ENCODE measurements at places on chromosomes 6 and 20.

- H3K4me3 ChIP-seq = no peak overlapping the region
- no peak for DNase-seq
- H3K27me3 ChIP-seq = no peaks in the 10 kb centered on the region
- peaks cover 34% of the 10 kb centered on the region for H3K4me1 ChIP-seq
These were observed 3.8 kb downstream of the CEBPB start for GRCh38 chr20:50194422-50194830.

GRCh38 chr20:52552181-52552872 lies 360.7 kb upstream of the ZFP64 start:
- no peaks in the 10 kb centered on the region for H3K4me1 ChIP-seq
- no peaks in the 10 kb centered on the region for H3K27me3 ChIP-seq
- no peak for DNase-seq

DNA sequence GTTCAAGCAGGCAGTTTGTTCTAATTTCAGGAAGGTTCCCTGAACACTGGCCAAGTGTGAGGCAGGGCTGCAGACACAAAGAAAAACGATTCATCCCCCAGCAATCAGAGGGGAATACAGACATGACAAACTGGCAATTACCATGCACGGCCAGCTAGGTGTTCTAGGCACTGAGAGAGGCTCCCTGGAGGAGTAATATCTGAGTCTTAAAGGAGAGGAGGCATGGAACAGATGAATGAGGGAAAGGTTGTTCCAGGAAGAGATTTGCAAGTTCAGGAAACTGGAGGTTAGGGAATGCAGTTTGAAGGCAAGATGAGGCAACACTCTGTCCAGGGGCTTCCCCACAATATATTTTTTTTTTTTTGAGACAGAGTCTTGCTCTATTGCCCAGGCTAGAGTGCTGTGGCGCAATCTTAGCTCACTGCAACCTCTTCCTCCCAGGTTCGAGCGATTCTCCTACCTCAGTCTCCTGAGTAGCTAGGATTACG lies 11.1 kb downstream of the RRAGD start:
- H3K4me3 ChIP-seq = no peak overlapping the region
- no peaks in the 10 kb centered on the region for H3K27me3 ChIP-seq
- H3K4me1 ChIP-seq = no peaks in the 10 kb centered on the region

- no peaks in the 10 kb centered on the region for H3K27me3 ChIP-seq
- DNase-seq = no peak
- H3K4me1 ChIP-seq = no peaks in the 10 kb centered on the region
- no peaks in the 10 kb centered on the region for H3K36me3 ChIP-seq
- no peak overlapping the region for H3K27ac ChIP-seq
These were observed 96.5 kb downstream of the ALDH8A1 start for GRCh38 chr6:134853111-134854055.

DNA sequence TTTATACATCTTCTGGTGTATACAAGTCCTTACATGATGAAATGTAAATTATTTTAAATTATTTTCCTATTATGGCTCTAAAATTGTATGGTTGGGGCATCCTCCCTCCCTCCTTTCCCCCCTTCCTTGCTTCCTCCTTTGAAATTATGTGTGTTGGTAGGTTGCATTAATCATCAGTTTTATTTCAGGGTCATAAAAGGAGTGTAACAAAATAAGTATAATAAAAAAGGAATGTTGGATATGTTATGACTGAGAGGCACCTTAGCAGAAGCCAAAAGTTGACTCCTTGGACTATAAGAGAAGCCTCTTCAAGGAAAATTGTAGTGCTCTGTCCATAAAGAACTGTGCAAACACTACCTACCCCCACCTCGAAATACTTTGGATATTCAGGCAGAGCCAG lies 46.6 kb upstream of the PTPRK start:
- H3K4me1 ChIP-seq = no peaks in the 10 kb centered on the region
- no peak for DNase-seq
- H3K4me3 ChIP-seq = no peak overlapping the region
- H3K27me3 ChIP-seq = no peaks in the 10 kb centered on the region
- no peak overlapping the region for H3K27ac ChIP-seq

GRCh38 chr6:139398658-139399057 lies 24.2 kb upstream of the CITED2 start:
- no peak overlapping the region for H3K27ac ChIP-seq
- H3K27me3 ChIP-seq = no peaks in the 10 kb centered on the region
- DNase-seq = no peak

- no peaks in the 10 kb centered on the region for H3K27me3 ChIP-seq
- H3K36me3 ChIP-seq = no peaks in the 10 kb centered on the region
- DNase-seq = no peak
- no peak overlapping the region for H3K27ac ChIP-seq
These were observed 109.3 kb downstream of the TRDN start for GRCh38 chr6:123527406-123527805.

- peaks cover 11% of the 10 kb centered on the region for H3K27me3 ChIP-seq
- no peaks in the 10 kb centered on the region for H3K36me3 ChIP-seq
- no peak overlapping the region for H3K4me3 ChIP-seq
- no peak for DNase-seq
- H3K4me1 ChIP-seq = no peaks in the 10 kb centered on the region
- no peak overlapping the region for H3K27ac ChIP-seq
These were observed 44.9 kb upstream of the KCNG1 start for GRCh38 chr20:51067792-51068191.

GRCh38 chr20:58366866-58367265 lies 22.2 kb upstream of the VAPB start:
- no peak overlapping the region for H3K4me3 ChIP-seq
- no peaks in the 10 kb centered on the region for H3K27me3 ChIP-seq
- H3K27ac ChIP-seq = no peak overlapping the region

DNA sequence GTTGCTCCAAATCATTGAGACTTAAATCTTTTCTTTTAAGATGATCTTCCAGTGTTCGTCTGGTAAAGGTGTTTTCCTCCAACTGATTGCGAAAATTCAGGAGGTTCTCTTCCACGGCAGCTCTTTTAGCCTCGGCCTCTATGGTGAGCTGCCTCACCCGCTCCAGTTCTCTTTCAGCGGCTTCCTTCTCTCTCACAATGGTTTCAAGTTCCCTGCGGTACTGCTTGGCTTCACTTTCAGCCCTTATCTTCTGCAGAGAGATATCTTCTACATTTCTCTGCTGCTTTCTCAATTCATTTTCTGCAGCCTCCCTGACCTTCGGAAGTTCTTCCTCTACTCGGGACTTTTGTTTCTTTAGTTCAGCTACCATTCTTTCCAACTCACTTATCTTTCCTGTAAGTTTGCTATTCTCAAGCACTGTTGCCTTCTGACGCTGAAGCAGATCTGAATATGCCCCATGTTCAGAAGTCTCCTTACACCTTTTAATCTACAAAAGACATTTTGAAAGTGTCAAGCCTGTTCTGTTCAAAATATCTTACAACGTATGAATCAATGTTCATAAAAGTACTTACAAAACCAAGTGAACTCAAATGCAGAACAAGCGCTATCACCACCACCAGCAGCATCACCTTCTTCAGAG lies 22.3 kb downstream of the DST start:
- H3K27me3 ChIP-seq = no peaks in the 10 kb centered on the region
- no peaks in the 10 kb centered on the region for H3K36me3 ChIP-seq
- H3K27ac ChIP-seq = no peak overlapping the region
- H3K4me3 ChIP-seq = no peak overlapping the region

DNA sequence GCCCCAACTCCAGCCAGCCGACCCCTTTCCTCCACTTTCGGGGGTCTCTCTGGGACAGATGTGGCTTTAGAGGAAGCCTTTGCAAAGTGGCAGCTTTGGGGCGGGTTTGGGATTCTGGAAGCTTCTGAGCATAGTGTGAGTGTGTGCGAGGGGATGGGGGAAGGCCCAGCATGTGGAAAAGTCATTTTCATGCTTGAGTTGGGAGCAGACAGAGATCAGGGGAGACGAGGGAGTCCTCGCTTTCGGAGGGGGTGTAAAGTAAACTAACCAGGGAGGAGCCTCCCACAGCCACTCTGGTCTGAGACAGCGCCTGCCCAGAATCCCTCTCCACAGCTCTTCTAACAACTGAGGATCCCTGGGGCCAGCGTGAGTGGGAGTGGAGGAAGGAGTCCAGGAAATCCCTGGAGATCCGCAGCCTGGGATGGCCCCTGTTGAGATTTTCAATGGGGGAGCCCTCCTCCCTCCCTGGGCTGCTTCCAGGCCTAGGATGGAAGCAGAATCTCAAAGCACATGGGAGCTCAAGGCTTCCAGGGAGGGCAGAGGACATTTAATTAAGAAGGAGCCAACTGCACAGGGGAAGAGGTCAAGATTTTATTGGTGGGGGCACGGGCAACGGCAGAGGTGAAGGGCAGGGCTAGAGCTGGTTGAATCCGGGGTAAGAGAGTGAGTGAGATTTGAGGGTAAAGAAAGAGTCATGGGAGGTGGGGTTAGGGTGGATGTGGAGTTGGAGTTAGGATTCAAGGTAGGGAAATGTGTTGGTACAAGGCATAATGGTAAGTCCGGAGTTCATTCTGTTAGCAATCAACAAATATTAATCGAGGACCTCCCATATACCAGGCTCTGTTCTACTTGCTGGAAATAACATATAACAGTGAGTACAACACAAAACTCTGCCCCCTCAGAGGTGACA lies 102.3 kb upstream of the FOXP4 start:
- H3K36me3 ChIP-seq = no peaks in the 10 kb centered on the region
- H3K4me3 ChIP-seq = no peak overlapping the region
- peaks cover 43% of the 10 kb centered on the region for H3K4me1 ChIP-seq
- no peak overlapping the region for H3K27ac ChIP-seq

DNA sequence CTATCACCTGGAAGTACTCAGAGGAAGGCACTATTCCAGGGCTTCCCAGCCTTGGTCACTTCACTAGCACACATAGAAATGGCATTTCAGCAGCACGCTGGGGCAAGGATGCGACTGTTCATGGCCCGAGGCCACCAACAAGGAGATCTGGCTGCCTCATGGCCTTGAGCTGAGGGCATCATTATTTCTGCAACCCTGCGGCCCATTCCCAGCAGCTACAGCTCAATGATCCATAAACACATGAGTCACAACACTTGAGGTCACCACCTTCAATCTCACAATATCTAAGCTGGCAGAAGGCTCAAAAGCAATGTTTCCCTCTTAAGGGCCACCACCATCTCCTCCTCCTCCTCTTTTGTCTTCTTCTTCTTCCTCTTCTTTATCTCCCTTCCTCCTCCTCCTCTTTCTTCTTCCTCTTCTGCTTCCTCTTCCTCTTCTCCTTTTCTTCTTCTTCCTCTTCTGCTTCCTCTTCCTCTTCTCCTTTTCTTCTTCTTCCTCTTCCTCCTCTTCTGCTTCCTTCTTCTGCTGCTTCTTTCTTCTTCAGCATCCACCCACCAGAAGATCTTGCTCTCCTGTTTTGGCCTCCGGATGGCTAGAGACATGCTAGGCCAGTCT lies 382.9 kb upstream of the CNR1 start:
- no peak for DNase-seq
- no peak overlapping the region for H3K27ac ChIP-seq
- H3K4me3 ChIP-seq = no peak overlapping the region
- no peaks in the 10 kb centered on the region for H3K27me3 ChIP-seq
- no peaks in the 10 kb centered on the region for H3K4me1 ChIP-seq

- H3K27me3 ChIP-seq = no peaks in the 10 kb centered on the region
- no peak overlapping the region for H3K27ac ChIP-seq
- no peak for DNase-seq
- H3K4me1 ChIP-seq = no peaks in the 10 kb centered on the region
- H3K36me3 ChIP-seq = no peaks in the 10 kb centered on the region
These were observed 305.0 kb upstream of the POU3F2 start for GRCh38 chr6:98529364-98529763.

GRCh38 chr6:29723262-29723665 lies at the start of gene HLA-F:
Gene HLA-F (plus strand): TSS chr6:29723434. CDS start chr6:29723464, 30 bp downstream.
- peak; percentile 90 for DNase-seq
- peaks cover 59% of the 10 kb centered on the region for H3K4me1 ChIP-seq
- peak within 1 kb of the TSS; percentile 100 for H3K27ac ChIP-seq
- H3K4me3 ChIP-seq = peak within 1 kb of the TSS; percentile 95
- no peaks in the 10 kb centered on the region for H3K27me3 ChIP-seq
